Fibroblast of skin of right biceps (primary cell): ENCODE measurements at places on chromosomes 11 and 22.

DNA sequence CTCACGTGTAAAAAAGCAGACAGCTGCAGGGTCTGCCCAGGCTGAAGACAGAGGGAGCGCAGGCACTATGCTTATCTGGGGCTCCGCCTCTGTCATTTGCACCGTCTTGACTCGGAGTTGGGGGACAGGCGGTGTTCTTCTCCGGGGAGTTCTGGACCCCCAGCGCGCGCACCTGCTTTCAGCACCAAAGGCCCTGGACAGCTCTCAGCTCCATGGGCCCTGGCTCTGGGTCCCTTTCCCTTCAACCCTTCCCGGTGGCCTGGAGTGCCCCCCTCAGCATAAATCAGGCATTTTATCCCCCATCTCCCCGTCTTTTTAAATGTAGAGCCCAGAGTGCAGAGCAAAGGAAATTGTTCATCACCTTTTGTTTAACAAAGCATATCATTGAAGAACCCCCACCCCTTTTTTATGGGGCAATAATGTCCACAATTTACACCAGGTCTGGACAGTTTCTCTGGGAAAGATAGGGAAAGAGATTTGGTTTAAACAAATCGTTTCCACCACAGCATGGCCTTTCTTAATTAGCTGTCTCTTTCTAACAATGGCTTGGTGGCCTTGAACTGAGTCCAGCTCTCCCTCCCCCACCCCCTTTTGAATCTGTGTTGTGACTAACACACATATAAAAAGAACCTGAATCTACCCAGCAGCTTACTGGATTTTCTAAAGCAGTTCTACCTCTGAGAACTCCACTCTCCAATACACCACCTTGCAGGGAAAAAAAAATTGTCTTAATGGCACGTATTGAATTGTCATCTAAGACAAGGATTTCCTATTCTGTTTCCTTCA, 1.7 kb downstream of the SEZ6L start:
- peak; percentile 3 for DNase-seq

DNA sequence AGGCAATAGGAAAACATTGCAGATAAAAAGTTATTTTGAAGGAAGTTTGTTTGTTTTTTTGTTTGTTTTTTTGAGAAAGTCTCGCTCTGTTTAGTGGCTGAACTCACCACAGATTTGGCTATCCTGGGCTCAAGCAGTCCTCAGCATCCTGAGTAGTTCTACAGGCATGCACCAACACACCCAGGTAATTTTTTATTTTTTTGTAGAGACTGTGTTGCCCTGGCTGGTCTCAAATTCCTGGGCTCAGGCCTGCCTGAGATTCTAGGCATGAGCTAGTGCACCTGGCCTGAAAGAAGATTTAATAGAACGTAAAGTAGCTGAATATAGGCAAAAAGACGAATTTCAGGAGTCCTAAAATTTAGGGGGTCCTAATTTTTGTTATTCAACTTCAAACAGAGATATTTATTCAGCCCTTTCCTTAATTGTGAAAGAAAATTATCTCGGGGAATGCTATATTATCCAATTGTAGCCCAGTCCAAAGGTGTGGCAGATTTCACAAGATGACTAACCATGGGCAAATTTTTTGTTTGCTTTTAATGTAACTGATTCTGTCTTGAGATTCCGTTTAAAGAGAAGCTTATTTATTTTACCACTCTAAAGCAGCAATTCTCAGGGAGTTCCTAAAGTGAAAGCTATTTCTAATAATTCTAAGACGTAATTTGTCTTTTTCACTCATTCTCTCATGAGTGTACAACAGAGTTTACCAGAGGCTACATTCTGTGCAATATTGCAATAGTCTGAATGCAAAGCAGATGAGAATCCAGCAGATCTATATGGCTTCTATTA, 940 bp downstream of the IL18 start:
- DNase-seq: no peak

DNA sequence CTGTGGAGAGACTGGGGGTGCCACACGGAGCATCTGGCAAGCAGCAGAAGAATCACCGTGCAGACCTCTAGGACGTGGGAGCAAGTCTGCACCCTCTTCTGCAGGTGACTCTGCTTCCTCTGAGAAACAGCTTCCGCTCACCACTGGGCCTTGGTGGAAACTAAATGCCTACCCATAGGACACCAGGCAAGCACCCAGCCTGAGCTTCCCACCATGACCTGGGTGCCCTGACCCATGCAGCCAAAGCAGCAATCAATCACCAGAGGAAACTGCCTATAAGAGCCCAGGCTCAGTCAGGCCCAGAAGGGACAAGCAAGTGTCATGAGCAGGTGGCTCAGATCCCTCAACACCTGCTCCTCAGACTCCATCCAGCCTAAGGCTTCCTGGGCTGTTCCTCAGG, 63.4 kb downstream of the IGLL5 start:
- no peak for DNase-seq

- no peak for DNase-seq
Observed at GRCh38 chr11:121231576-121232278, 60.8 kb upstream of the SC5D start.

GRCh38 chr11:61869429-61869707, 22.0 kb downstream of the FADS3 start:
- DNase-seq: no peak

DNA sequence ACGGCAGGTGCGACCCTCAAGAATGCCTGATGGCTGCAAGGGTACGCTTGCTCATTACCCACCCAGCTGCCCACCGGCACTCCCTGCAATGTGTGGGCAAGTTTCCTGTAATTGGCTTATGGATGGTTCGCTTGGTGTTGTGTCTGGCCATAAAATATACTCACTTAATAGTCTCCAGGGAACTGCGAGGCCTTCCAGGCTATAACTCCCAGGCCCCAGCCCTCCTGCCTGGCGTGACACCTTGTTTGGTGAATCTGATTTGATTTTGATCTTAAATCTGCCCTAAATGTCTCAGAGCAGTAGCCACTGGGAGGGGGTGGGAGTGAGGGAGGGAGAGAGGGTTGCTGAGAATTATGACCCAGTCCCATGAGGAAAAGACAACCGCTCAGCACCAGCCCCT, 572.2 kb downstream of the BUD13 start:
- no peak for DNase-seq

- DNase-seq: no peak
Observed at GRCh38 chr22:44671742-44672141, 30.3 kb upstream of the PRR5 start.

GRCh38 chr11:118016104-118016503, 29.9 kb downstream of the IL10RA start:
- no peak for DNase-seq

GRCh38 chr11:67457453-67457852, 2.3 kb downstream of the CABP4 start:
- DNase-seq: no peak

DNA sequence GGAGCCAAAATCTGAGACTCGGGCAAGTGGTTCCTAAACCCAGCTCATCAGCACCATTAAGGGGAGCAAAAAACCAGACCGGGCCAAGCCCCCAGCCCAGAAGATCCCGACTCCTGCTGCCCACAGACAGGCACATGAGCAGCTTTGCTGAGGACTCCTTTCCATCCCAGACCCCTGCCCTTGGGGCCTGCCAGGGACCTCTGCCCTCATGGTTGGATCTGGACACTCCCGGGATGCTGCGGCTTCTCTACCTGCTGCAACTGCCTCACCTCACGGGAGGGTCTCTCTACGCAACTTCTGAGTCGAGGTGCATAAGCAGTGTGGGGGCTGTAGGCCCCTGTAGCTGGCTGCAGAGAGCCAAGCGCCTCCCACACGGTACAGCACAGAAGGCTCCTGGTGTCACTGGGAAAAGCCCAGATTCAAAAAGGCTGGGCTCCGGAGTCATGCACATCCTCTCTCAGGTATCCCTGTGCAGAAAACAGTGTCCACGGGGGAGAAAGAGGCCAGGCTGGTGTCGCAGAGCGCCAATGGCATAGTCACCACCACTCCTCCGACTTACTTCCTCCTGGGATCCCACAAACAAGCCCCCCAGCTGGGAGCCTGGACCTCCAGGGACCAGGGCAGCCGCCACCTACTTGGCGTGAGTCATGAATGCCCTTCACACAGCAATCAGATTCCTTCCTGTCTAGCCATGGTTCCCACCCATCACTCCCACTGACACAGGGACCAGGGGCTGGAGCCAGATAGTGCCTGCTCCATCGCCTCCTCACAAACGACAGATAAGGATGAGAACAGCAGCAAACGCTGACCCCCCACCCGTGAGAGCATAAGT, 122.1 kb downstream of the BCR start:
- no peak for DNase-seq

- no peak for DNase-seq
Observed at GRCh38 chr11:11440144-11440543, 87.1 kb upstream of the CSNK2A3 start.

- no peak for DNase-seq
Observed at GRCh38 chr11:312092-312816, 1.6 kb upstream of the IFITM1 start.

- no peak for DNase-seq
Observed at GRCh38 chr11:76977791-76978190, 56.4 kb upstream of the B3GNT6 start.

DNA sequence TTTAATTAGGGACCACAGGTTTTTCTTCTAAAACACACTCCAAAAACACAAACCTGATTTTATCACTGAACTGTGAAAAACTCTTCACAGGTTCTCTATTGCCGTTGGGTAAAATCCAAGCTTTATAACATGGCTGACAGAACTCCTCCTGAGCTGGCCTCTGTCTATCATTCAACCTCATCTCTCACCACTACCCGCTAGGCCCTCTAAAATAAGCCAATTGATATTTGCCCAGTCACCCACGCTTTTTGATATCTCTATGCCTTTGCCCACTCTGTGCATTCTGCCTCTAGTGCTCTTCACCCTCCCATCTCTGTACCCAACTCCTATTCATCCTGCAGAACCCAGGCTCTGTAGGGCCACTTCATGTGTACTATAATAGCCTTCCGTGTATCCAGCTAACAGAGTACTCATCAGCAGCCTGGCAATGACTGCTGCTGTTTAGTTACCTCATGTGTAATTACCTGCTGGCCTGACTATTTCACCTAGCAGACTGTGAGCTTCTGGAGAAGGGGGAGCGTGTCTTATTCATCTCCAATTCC, 1.1 kb upstream of the CNGA4 start:
- DNase-seq: no peak

DNA sequence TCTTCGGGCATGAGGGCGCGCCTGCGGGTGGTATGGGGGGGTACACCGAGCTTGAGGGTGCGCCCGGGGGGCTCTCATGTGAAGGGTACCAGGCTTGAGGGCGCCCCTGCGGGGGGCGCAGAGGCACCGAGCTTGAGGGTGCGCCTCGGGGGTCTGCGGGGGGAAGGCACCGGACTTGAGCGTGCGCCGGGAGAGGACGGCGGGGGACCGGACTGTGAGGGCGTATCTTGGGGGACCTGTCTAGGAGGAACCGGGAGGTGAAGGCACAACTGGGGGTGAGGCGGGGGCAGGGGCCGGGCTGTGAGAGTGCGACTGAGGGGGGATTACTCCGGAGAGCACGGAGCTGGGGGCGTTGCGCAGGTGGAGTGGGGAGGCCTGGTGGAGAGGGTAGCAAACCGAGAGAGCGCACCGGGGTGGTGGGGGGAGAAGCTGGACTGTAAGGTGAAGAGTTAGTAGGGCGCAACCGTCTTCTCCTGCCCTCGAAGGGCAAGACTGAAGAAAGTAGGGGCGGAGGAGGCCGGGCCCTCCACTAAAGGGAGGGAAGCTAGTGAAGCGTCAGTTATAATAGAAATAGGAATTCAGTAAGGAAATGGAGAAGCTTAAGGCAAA, 1.1 kb upstream of the DDX6 start:
- DNase-seq: peak; percentile 9

DNA sequence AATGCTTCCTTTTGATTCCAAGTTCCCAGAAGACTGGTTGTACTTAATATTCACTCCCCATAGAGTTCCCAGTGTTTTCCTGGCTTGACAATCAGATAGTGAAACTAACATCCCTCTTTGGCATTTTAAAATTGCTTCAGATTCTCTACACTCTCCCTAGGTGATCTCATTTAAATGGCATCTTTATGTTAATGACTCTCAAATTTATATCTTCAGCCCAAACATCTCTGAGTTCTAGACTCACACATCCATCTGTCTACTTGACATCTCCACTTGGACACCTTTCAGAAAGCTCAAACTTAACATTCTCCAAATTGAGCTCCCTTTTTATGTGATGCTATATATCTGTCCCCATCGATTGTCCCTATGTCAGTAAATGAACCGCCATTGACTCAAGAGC, 232.0 kb downstream of the NTM start:
- DNase-seq: peak; percentile 57

DNA sequence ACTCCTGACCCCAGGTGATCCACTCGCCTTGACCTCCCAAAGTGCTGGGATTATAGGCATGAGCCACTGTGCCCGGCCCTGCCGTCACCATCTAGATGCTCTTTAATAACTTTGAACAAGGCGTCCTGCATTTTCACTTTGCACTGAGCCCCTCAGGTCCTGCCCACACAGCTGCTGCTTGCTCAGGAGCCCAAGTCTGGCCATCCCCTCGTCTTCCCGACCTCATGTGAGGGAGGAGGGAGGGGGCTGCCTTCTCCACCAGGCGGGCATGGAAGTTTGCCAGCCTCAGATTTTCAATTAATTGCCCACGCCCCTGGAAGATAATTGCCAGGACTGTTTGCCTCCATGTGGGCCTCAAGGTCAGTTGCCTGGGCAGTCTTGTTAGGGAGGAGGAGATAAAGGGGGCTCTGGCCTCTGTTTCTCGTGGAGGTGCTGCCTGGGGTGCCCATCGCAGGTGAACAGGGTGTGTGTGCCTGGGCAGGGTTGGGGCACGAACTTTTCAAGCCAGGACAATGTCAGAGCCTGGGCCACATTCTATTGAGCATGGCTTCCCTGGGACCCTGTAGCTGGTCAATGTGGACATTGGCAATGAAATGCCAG, 27.9 kb upstream of the MYEOV start:
- no peak for DNase-seq

DNA sequence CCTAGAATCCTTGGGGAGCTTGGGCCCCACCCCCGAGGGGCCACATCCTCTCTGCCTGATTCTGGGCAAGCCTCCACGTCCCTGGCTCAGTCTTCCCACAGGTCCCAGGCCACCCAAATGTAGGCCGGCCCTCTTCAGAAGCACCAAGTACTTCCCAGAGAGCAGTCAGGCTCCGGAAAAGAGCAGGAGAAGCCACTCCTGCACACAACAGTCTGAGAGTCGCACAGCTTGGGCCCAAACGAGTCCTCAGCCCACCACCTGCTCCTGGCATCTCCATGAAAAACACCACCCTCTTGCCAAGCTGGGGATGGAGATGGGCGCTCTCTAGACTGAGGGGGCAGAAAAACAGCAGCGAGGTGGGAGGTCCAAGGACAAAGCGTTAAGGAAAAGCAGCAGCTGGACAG, 15.4 kb downstream of the EHD1 start:
- no peak for DNase-seq

- peak; percentile 53 for DNase-seq
Observed at GRCh38 chr11:66015454-66015881, 3.7 kb downstream of the CST6 start.

- DNase-seq: no peak
Observed at GRCh38 chr11:65183201-65183891, 1.6 kb downstream of the CAPN1 start.

- peak; percentile 11 for DNase-seq
Observed at GRCh38 chr22:45627489-45628233, 44.0 kb upstream of the ATXN10 start.

DNA sequence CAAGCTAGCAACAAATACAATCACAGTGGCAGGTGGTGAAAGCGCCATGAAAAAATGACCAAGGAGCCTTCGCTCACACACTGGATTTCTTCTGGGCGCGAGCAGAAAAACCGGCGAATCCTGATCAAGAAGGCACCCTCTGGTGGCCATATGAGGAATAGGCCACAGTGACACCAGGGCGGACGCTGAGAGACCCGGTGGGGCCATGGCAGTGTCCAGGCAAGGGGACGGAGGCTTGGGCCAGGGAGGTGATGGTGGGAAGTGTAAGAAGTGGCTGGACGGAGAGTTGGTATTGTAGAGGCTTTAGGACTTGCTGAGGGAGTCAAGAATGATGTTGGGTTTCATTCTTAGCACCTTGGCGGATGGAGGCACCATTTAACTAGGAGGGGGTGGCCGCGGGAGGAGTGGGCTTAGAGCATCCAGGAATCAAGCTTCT, 16.9 kb upstream of the RAC2 start:
- DNase-seq: peak; percentile 57
